ENCODE measurements at places on chromosomes 2 and 18. TPM values are rescaled to one million over a fixed set of nuclear protein-coding genes. Genes with fewer than 3 reads are reported as not detected.

The GKN2 gene
- total RNA-seq: not detected

The GPR39 gene
- 2.9 TPM for total RNA-seq

The CCDC102B gene
- 12.2 TPM for total RNA-seq

The CTAGE1 gene
- not detected for total RNA-seq

DNA sequence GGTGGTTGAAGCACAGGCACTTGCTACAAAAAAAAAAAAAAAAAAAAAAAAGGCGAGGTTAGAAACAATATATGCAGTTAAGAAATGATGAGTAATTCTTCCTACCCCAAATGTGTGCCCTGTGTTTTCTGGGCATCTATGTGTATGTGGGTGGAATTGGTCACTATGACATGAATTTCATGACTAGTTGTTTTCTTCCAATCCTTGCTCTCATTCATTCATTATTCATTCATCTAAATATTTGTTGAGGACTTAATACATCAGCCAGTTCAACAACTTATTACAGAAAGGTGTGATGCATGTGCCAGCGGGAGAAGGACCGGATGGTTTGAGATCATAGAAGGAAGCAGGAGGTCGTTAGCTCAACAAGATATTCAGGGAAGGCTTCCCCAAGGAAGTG is 8.3 kb upstream of the EGR4 start:
- DNase-seq: no peak

- no peak for DNase-seq
Observed at GRCh38 chr18:73007195-73007914, 139.6 kb upstream of the NETO1 start.

- peak; percentile 37 for DNase-seq
Observed at GRCh38 chr2:3780477-3781402, 77.4 kb downstream of the DCDC2C start.

GRCh38 chr2:201660293-201660895 is 17.1 kb upstream of the TMEM237 start:
- no peak for DNase-seq

DNA sequence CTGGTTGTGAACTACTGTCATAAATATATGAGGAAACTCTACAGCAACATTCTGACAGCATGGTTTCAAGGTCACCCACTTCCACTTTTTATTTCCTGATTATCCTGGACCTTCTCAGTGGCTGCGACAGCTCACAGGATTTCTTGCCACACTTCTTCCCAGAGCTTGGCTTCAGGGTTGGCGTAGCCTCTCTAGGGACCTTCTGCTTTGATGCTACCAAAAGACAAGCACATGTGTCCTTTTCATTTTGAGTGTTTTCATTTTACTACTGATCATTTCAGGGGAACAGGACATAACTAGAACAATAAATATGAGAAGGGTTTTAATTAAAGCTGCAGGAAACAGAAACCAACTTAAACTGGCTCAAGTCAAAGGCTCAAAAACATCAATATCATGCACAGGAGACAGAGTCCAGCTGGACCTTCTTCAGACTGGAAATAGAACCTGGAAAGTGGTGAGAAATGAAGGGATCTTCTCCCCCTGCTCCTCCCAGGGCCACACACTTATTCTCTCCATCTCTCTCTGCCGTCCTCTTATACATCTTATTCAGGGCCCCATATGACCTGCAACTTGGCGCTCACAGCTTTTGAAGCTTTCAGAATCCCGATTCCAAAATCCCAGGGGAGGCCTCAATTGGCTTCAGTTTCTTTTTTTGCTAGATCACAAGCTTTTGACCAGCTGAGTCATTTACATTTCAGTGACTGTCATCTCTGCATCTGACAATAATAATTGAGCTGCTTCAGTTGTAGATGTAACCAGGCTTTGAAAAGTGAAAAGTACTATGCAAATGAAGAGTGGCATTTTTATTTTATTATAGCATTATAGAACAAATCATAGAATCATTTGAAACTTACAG is 9.7 kb downstream of the VIT start:
- DNase-seq: no peak

DNA sequence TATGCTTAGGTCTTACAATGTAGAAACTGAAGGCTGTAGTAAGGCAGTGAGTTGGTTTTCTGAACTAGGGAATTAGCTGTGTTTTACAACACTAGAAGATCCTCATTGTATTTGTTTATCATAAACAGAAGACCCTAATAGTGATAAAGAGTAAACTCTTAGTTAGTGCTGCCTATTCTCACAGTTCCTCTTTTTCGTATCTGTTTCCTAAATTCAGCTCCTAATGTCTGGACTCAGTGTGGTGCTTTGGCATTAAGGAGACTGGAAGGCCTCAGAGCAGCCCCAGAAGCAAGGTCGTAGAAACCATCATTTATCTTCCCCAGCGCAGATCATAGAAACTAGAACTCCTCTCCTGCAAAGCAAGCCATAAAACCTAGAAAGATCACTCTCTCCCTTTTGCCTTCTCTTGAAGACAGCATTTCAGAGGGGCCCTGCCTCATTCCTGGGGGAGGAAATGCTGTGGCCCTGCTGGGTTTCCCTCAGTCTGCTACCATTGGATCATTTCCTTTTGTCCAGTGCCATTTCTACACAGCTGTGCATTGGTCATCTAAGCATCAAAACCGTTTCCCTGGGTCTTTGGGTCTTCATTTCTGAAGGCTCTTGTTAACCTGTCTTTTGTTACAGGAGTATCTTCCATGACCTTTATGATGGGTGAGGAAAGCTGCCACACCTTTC is 4.7 kb downstream of the ACP1 start:
- no peak for DNase-seq

GRCh38 chr2:159879051-159879604 is 81.1 kb upstream of the CD302 start:
- no peak for DNase-seq

GRCh38 chr2:134260713-134261112 is 6.8 kb downstream of the MGAT5 start:
- no peak for DNase-seq
